ENCODE measurements at places on chromosomes 2 and 18. TPM values are rescaled to one million over a fixed set of nuclear protein-coding genes. Genes with fewer than 3 reads are reported as not detected.

The PDE11A gene
- total RNA-seq: 1.4 TPM

The ANKRD62 gene
- total RNA-seq: not detected

The GPR155 gene
- total RNA-seq: 6.6 TPM

The BOK gene
- 2.8 TPM for total RNA-seq

The NCKAP5 gene
- total RNA-seq: 0.62 TPM

The MOGAT1 gene
- not detected for total RNA-seq

The IL1R2 gene
- total RNA-seq: 2.7 TPM

The AGBL5 gene
- 8.6 TPM for total RNA-seq

The MYL1 gene
- total RNA-seq: 3,329 TPM

The KIF1A gene
- total RNA-seq: not detected

The CCDC74B gene
- not detected for total RNA-seq

The C2orf78 gene
- not detected for total RNA-seq

GRCh38 chr2:158239271-158239670, 137.6 kb downstream of the UPP2 start:
- no peak for DNase-seq

DNA sequence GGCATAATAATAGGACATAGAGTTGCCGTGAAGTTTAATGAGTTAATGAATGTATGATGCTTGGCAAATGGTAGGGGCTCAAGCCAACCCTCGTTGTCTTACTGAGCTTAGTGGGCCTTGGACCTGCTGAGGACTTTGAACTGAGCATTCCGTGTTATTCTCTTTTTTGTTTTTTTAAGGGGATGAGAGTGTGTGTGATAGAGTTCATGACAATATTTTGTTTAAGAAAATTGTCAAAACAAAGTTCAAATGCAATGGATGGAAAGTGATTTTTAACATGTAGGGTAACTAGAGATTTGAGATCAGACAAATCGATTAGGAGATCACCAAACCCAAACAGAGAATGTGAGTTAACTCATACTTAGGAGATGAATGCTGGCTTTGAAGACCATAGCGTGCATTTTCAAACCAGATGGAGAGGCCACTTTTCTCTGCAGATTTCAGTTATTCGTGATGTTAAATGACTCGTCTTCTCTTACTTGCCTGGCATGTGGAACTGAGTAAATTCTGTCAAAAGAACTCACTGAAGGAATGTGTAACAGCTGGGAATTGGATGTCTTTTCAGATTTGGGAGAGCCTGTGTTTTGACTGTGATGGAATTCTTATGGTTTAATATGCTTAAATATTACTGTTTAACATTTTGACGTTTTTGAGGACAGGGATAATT, 88.7 kb downstream of the NEDD4L start:
- DNase-seq: no peak

- no peak for DNase-seq
Measured at GRCh38 chr18:51355841-51356240, 158.4 kb upstream of the MEX3C start.

GRCh38 chr2:56510610-56511009, 326.8 kb downstream of the CCDC85A start:
- no peak for DNase-seq

GRCh38 chr18:13427354-13427753, 208.8 kb downstream of the LDLRAD4 start:
- no peak for DNase-seq

GRCh38 chr18:68893354-68893753, 95.5 kb downstream of the CCDC102B start:
- no peak for DNase-seq

- no peak for DNase-seq
Measured at GRCh38 chr18:8354304-8354703, 254.9 kb upstream of the RAB12 start.

DNA sequence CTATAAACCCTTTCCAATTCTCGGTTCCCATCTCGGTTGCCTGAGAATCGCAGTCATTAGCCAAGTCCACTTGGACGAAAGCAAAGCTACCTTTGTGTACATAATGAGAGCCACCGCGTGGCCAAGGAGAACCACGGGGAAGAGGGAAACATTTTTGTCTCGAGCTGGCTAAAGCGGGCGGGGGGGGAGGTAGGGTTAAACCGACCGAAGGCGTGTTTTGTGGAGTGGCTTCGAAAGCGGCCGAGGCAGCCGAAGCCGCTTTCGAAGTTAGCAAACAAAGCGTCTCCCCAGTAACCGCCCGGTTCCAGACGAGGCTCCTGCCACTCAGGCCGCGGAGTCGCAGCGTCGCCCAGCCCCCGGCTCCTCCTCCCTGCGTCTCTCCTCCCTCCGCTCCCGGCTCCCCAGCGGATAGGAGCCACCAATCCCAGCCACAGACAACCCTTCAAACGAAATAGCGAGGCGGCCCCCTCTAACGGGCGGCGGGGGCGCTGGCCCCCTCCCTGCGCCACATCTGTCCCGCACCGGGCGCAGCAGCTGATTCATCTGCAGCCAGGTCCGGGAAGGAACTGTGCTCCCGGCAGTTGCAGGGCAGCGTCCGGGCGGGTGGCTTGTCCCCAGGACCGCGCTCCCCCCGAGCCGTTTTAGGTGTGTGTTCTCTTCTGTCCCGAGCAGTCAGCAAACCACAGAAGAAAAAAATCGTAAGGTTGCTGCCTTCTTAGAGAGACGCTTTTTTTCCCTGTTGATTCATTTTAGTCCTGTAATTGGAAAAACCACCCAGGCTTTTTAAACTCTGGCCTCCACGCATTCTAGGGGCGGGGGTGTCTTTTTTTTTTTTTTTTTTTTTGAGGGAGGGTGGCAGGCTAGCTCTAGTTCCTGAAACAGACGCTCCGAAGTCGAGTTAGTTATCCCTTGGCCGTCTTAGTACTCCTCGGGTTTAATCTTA, 1.8 kb upstream of the TGIF1 start:
- peak; percentile 94 for DNase-seq

GRCh38 chr2:30315391-30316063, 84.2 kb downstream of the LBH start:
- DNase-seq: no peak

DNA sequence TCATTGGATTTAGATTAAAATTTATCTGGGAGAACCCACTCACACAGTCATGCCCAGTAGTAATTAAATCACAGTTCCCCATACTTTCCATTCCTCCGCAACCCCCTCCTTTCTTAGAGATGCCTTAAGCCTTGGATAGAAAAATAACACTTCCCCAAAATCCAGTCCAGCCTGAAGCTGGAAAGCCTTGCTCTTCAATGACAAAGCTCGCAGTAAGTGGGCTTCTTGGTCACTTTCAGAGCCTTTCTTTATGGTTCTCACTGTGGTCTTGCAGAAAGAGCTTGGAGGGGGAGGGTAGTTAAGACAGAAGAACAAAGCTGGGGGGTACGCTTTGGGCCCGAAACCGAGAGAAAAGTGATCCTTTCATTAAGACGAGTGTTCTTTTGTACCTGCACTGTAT, 802.1 kb upstream of the POU3F3 start:
- no peak for DNase-seq

GRCh38 chr18:10258836-10259474, 195.5 kb upstream of the APCDD1 start:
- DNase-seq: no peak

DNA sequence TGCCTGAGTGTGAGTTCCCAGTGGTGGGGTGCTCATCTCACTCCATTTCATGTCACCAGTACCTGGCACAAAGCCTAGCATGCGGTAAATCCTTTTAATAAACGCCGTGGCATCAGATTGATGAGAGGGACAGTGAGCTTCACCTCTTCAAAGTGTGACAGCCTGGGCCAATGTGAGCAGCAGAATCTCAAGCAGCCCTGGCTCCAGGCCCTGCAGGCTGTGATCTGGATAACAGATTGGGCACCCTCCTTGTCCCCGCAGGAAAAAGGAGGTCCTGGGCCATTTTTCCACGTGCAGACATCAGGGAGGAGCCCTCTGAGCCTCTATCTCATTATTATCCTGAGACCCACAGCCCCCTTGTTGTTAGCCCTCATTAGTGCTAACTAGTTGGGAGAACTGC, 34.8 kb downstream of the TET3 start:
- DNase-seq: no peak

DNA sequence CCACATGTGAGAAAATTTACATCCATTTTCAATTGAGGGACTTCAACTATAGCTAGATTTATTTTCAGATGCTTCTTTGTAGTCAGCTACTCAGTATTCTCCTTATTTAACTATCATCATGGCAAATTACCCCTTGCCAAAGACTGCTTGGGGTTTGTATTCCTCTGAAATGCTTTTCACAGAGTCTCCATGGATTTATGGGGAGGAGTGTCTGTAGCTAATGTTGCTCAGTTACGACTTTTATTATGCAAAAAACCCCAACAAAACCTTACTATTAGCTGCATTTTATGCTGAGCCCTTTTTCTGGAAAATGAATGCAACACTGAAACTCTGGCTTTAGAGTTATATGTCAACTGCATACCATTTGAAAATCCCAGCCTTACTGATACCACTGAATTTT, 78.6 kb downstream of the RFTN2 start:
- no peak for DNase-seq

- no peak for DNase-seq
Measured at GRCh38 chr2:132936791-132937190, 266.8 kb upstream of the LYPD1 start.

DNA sequence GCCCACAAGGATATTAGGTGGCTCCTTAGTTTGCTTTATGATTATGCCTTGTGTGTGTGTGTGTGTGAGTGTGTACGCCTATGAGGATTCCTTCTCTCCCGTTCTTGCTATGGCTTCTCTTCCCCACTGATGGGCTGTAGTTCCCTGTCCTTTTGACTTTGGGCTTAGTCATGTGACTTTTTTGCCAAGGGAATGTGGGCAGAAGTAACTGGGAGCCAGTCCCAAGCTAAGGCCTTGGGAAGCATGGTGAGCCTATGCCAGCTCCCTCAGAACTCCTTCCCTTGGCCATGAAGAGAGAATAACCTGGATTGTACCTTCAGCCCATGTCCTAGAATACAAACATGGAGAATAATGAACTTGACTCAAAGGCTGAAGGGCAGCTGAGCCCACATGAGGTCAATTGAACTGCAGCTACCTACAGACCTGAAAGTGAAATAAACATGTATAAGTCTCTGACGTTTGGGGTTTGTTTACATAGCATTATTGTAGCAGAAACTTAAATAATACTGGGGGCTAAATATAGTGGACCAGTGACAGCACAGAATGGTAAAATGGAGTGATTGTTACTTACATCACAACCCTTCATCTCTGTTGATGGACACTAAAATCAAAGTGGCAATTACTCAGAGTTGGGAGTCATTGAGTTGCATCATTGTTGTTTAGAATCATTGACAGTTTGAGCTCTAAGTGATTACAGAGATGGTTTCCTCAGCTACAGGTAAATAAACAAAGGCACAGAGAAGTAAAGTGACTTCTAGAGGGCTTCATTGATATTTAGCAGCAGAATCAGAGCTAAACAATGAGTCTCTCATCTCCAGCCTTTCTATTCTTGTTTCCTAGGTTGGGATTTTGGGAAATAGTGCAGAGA, 15.3 kb upstream of the IL36G start:
- DNase-seq: no peak
